ENCODE measurements at places on chromosomes 6 and 20. TPM values are rescaled to one million over a fixed set of nuclear protein-coding genes. Genes with fewer than 3 reads are reported as not detected.

DNA sequence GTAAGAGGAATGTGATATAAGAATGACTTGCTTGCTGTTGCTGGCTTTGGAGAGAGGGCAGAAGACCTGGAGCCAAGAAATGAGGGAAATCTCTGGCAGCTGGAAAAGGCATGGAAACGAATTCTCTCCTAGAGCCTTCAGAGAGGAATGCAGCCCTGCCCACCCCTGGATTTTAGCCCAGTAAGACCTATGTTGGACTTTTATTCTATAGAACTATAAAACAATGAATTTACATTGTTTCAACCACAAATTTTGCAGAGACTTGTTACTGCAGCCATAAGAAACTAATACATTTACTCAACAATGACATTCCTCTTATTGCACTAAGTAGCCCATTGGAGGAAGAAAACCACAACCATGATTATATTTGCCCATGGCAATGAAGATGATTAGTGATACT, 39.5 kb upstream of the PREP start:
- no peak for DNase-seq

- no peak for DNase-seq
Measured at GRCh38 chr6:167836721-167837120, 10.0 kb downstream of the AFDN start.

DNA sequence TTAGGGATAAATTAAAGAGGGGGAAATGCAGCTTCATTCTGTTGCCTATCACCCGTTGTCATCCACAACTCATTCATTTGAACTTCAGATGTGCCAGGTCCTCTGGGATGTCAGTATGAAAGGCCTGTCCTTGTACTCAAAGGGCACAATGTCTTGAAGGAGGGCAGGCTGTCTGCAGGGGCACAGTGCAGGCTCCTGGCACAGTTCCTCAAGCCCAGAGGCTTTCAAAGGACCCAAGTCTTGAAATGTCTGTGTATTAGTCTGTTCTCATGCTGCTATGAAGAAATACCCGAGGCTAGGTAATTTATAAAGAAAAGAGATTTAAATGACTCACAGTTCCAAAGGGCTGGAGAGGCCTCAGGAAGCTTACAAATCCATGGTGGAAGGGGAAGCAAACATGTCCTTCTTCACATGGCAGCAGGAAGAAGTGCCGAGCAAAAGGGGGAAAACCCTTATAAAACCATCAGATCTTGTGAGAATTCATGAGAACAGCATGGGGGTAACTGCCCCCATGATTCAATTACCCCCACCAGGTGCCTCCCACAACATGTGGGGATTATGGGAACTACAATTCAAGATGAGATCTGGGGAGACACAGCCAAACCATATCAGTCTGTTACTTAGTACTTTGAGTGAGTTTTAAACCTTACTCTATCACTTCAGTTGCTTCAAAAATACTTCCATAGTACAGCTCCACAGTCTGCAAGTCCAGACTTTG, 9.4 kb downstream of the SNX9 start:
- DNase-seq: no peak

RAB5IF gene
- 113 TPM for total RNA-seq

DNA sequence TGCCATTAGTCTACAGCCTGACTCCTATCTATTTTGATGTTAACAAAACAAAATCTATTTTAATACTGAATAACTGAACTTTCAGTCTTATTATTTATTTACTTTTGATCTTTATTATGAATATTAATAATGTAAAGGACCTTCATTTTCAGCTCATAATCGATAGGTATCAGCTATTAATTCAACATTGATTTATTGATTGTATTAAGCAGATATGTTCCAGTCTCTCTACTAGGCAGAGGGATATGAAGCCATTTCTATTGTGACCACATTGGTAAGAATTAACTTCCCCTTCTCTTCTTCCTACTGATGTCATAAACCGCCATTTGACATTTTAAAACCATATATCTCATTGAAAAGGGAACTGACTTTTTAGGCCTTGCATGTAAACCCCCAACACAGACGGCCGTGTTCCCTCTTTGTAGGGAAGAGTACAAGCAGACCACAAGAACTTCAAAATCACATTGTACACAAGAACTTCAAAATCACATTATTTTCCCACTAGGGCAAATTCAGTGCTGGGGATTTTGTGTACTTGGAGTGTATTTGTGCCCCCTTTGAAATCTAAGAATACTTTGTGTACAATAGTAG, 69.5 kb upstream of the FABP7 start:
- no peak for DNase-seq

CCN6 gene
- not detected for total RNA-seq
